Left colon (tissue), 2 donors: ENCODE measurements at places on chromosomes 11 and 22.

- DNase-seq, result no peak
These were observed 55.9 kb downstream of the KCNC1 start for GRCh38 chr11:17790453-17790852.

- DNase-seq, result no peak
These were observed 211.5 kb downstream of the SWAP70 start for GRCh38 chr11:9875399-9875798.

DNA sequence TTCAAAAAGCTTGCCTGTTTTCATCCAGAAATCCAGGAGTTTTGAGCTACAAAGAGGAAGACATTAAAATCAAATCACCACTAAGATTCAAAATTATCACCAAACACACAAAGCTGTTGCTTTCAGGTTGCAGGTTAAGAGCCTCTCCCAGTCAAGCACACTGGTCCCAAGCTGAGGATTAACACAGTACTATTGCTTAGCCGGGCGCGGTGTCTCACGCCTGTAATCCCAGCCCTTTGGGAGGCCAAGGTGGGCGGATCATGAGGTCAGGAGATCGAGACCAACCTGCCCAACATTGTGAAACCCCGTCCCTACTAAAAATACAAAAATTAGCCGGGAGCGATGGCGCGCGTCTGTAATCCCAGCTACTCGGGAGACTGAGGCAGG, 1165.1 kb downstream of the LRRC4C start:
- DNase-seq, result no peak

DNA sequence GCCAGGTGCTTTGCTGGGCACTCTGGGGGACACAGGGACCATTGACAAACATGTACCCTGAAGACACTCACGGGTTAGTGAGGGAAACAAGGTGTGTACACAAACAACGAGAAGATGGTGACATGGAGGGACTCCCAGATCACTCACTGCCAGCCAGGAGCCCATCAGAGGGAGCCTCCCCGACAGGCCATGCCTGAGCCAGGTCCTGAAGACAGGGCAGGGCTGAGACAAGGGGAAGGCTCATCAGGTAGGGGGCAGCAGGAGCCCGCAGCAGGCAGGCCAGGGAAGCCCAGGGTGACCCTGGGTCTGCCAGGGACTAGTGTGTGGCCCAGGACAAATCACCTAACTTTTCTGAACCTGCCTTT, 127.9 kb downstream of the BUD13 start:
- no peak for DNase-seq

DNA sequence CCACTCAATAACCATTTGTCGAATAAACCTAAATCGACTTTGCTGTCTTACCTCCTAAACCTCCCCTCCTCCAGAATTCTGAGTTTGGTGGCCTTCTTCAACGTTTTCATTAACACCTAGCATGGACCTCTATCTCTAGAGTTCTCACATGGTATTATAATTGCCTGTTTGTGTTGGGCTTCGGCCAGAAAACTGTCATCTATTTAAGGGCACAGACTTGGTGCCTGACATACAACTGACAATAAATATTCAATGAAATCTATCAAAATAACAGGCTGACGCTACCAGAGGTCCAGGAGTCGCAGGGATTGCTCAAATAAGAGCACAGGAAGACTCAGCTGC, 687 bp downstream of the ALKBH8 start:
- no peak for DNase-seq

- DNase-seq, result no peak
These were observed 420.7 kb upstream of the CADM1 start for GRCh38 chr11:115924744-115925567.

DNA sequence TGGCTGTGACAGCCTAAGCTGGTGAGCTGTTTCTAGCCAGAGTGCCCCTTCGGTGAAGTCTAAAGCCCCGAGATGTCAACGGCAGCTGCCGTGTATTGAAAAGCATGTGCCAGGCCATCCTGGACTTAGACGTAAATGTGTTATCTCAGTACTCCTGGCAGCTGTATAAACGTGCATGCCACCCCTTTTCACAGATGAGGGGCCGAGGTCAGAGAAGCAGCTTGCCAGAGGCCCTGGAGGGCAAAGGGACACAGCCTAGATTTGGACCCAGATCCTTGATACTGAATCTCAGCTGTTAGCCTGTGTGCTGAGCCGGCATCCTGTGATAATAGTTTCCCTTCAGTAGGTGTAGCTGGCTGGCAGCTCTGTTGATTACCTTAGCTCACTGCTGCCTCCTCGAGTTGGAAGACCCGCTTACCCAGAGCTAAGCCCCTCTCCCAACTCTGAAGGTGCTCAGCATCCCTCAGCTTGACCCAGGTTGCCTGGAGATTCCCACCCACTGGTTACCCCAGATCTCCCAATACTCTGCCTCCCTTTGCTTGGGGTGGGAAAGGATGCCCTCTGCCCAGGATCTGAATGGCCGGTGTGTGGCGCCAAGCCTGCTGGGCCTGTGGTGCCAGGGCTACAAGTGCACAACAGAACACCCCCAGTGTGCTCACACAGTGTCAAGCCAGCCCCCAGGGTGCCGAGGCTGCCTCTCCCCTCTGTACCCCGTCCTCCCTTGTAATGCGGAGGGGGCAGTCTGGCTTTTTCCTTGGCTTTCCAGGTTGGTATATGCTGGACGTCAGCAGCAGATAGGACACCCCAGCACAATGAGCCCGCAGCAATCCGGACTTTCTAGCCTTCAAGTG, 59.8 kb upstream of the WNT7B start:
- DNase-seq, result peak; percentile 59

DNA sequence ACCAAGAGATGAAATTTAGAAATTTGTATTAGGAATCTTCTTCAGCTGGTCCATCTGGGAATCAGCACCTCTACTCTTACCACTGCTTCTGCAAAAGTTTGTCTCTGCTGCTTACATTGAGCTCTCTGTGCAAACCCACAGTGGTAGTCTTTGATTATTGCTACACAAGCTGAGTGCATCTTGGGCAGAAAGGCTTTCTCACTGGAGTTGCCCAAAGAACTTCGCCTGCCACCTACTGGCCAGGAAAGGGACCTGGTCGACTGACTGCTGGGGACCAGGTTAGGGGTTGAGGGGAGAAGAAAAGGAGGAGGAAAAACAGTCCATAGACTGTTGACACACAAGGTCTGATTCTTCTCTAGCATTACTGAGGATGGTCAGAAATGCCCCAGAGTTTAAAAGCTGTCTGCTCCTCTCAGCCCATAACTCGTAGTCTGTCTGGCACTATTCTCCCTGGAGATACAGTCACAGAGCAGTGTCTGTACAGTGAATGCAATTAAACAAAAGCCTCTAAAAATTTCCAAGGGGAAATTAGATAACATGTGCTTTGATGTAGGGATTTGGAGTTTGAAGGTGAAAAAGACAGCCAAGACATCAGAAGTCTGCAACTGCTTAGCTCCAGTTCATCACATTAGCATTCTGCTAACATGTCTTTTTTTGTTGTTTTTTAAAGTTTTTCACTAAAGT, 215.0 kb upstream of the CTSC start:
- DNase-seq, result peak; percentile 44

DNA sequence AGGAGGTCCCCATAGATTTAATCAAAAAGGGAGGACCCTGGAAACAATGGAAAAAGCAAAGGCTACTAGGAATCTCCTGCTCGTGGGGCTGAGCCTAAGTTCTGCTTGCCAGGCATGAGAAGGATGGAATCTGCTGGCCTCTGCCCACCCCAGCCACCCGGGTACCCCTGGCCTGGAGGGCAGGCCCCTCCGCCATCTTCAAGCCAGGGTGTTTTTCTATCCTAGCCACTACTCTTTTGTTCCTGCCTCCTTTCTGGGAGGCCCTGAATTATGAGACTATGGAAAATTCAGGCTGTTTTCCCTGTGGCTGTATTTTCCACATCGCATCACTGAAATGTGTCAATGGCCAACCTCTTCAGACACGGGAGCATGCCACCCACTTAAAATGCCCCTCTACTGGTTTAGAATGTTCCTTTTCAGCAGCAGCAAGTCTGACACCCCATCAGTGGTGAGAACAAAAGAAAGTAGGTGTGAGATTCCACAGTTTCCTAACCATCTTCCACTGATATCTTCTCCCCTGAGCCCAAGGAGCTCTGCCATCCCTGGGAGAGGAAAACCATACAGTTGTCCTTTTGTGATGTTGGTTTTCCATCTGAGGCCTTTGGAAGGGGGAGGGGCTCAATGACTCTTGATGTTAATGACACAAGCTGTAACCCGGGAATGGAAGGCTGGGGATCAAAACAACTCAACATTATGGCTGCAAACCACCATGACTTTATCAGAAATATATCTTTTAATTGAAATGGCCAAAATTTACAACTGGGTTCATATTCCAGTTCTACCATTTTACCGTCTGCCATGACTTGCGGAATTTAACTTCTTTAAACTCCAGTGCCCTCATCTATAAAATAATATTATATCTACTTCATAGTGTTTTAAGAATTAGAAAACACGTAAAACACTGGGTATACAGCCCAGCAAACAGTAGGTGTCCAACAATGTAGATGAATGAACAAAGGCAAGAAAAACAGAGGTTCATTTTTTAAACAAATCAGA, 22.2 kb downstream of the DKK3 start:
- DNase-seq, result no peak

- no peak for DNase-seq
These were observed 31.7 kb downstream of the LIF start for GRCh38 chr22:30214703-30215407.

DNA sequence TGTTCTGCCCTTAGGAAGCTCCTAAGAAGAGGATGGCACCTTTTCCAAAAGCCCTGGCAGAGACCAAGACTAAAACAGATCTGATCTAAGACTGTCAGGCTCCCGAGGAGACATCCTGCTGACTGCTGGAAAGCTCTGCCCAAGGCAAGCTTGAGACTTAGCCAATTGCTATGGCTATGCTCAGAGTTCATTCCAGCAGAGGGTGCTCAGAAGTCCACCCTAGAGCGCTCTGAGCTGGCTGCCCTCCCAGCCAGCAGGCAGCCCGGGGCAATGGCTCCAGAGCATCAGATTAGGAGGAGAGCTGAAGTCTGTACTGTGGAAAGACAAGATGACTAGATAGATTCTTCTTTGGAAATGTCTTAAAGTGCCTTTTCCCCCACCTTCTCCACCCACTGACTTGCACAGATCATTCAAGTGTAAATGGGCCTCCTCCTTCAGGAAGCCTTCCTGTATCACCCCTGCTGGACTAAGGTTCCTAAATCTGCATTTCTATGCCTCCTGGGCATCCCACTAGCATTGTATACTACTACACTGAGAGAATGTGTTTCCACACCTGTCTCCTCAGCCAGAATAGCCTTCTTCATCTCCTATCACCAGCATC, 23.4 kb downstream of the LRRC55 start:
- no peak for DNase-seq

- DNase-seq, result no peak
These were observed 313.9 kb downstream of the ST3GAL4 start for GRCh38 chr11:126669416-126669815.

DNA sequence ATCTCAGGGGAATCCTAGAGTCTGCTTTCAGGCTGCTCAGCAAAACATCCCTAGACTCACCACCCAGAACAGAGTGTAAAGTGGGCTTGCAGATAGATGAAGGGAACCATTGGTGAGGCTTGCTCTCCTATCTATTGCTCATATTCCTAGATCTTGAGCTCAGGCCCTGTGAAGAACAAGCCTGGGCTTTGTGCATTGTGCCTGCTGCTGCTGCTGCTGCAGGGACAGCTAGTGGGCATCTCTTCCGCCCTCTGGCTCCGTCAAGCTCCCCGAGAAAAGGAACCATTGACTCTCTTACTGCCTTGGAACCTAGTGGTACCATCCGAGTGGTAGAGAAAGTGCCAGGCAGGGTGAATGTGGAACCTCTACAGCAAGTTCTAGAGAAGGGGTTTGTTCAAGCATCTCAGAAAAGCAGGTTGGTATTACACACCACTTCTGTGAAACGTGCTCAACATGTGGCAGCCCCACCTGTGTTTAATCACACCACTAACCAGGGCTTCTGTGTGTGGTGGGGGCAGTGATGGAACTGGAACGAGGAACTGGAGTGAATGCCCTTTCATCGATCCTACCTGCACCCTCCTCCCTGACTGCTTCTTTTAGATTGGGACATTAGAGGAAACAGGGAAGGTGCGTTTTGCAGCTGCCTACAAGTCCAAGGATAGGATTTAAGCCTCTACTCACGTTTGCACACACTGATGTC, 4.4 kb downstream of the BACE1-AS start:
- DNase-seq, result no peak

DNA sequence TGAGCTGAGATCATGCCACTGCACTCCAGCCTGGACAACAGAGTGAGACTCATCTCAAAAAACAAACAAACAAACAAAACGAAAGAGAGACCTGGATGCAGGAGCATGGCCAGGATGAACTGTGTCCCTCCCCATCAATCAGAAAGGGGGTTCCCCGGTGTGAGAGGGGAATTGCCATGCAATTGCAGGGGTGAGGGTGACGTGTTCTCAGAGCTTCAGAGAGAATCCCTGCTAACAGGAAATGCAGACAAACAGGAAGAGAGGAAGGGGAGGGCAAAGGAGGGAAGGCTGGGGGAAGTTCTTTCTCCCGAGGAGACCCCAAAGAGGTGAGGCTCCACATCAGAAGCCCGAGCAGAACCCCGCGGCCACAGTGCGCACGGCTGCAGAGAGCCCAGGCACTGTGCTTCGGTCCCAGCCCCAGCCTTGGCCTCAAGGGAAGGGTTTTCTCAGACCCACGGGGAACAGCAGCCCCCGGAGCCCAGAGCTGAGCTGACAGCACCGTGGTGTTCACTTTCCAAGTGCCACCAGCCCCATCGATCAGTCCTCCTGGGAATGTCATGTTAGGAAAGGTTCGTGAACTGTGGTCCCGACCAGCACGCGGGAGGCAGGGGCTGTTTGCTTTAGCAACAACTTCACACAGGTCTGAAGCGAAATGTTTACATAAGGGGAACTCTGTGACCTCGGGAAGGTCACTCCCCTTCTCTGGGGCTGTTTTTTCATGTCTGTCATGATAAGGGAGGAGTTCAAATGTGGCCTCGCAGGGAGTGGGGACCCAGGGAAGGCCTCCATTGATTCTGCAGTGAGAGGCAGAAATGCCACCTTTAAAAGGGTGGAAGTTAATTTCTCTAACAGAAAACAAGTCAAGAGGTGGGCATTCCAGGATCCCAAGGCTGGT, 108.0 kb upstream of the ANO1 start:
- DNase-seq, result no peak

DNA sequence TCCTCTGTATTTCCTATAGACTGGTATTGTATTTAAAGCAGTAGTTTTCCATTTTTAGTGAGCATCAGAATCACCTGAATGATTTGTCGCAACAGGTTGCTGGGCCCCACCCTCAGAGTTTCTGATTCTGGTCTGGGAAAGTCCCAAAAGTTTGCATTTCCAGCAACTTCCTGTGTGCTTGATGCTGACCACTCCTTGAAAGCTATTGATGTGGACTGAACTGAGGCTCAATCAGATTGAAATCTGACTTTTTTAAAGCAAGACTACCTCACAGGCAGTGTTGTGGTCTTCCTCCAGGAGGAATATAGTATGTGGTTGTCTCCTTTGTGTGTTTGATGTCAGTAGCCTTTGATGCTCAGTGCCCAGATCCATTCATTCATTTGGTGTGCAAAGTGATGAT, 17.2 kb upstream of the MPZL2 start:
- no peak for DNase-seq

DNA sequence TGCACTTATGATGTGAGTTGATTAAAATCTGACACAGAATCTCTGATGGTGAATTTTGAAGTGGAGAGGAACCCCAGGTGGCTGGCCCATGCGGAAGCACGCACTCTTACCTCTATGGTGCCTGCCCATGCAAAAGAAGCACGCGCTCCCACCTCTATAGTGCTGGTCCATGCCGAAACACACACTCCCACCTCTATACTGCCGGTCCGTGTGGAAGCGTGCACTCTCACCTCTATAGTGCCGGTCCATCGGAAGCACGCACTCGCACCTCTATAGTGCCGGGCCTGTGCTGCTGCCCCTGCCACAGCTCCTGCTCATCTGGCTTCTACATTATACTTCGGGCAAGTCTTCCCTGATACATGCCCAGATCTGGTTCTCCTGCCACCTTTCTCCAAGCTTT, 36.8 kb upstream of the SLC25A1 start:
- no peak for DNase-seq

GRCh38 chr11:61680622-61681221, 531 bp downstream of the DAGLA start:
- DNase-seq, result no peak
